ENCODE measurements at places on chromosomes 7 and 10.

GRCh38 chr7:35988818-35989217 is 164.2 kb upstream of the EEPD1 start:
- DNase-seq: no peak

DNA sequence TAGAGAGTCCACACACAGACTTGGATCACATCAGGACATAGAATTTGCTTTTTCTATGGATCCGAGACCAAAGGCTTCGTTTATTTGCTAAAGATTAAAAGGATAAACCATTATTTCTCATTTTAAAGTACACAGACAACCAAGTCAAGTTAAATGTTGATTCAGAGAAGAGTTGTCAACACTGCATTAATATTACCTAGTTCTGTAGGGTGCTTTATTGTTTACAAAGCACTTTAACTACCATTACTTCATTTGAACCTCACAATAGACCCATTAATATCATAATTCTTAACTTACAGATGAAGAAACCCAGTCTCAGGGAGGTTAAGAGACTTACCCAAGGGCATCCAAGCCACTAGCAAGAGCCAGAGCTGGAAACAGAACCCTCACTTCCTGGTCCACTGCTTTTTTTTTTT is 43.2 kb upstream of the GSAP start:
- DNase-seq: no peak

DNA sequence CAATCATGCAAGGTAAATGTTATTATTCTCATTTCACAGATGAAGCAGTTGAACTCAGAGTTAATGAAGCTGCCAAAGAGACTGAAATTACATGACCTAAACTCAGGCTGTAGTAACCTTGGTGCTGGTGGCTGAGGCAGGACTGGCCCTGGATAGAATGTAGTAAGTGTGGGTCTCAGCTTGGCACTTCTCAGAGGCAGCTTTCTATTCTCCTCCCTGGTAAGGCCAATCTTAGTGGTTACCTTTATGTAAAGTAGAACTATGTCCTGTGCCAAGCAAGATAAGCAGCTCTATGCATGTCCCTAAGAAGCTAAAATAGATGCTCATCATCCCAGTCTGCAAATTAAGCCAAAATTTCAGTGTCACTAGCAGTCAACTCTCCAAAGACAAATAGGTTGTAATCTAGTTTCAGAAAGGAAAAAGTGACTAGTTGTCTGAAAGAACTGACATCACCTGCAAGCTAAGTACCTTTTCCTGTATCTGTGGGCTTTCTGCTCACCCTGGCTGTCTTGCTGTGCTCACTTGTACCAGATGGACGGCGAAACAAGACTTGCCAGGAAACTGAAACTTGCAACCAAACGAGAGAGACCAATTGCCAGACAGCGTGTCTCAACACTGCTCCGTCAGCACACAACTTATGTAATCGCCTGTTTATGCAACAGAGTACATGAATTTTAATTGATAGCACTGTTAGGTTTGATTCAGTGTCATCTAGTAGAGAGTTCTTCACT is 43.7 kb downstream of the CH25H start:
- peak; percentile 82 for DNase-seq

DNA sequence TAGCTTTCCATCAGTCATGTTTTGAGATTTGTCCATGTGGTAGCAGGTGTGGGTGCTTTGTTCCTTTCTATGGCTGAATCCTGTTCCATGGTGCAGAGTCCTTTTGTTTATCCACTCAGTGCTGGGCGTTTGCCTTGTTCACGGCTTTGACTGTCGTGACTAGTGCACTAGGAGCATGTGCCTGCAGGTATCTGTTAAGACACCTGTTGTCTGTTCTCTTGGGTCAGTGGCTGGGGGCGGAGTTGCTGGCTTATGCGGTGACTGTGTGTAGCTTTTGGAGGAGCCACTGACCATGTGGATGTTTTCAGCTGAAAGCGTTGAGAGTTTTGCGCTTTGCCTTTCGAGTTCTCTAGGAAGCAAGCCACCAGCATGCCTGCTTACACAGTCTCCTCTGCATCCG is 573.1 kb upstream of the FOXK1 start:
- DNase-seq: no peak

DNA sequence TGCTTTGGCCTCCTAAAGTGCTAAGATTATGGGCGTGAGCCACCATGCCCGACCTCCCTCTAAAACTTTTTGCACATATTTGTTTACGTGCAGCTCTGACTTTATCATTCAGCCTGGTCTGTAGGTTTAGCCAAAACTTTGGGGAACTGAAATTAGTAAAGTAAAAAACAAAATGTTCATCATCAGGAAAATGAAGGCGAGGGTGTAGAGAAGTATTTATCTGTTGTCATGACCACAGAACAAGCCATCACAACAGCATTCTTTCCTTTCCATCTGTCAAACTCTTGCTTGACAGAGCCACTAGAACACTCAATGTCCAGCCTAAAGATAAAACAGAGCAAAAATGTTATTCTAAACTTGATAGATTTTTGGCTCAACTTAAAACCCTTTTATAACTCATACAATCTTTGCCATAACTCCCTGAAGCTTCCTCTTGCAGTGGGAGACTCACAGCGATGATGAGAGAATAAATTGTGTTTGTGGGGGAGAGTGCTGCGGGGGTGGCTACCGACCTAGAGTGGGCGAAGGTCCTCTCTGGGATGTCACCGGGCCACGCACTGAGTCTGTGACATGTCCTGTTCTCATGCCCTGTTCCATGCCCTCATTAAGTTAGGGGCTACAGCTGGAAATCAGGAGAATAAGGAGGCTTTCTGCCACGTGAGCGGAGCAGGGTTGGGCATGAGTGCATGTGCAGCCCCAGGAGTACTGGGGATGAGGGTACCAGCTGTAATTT is 58.6 kb upstream of the MKRN1 start:
- no peak for DNase-seq

DNA sequence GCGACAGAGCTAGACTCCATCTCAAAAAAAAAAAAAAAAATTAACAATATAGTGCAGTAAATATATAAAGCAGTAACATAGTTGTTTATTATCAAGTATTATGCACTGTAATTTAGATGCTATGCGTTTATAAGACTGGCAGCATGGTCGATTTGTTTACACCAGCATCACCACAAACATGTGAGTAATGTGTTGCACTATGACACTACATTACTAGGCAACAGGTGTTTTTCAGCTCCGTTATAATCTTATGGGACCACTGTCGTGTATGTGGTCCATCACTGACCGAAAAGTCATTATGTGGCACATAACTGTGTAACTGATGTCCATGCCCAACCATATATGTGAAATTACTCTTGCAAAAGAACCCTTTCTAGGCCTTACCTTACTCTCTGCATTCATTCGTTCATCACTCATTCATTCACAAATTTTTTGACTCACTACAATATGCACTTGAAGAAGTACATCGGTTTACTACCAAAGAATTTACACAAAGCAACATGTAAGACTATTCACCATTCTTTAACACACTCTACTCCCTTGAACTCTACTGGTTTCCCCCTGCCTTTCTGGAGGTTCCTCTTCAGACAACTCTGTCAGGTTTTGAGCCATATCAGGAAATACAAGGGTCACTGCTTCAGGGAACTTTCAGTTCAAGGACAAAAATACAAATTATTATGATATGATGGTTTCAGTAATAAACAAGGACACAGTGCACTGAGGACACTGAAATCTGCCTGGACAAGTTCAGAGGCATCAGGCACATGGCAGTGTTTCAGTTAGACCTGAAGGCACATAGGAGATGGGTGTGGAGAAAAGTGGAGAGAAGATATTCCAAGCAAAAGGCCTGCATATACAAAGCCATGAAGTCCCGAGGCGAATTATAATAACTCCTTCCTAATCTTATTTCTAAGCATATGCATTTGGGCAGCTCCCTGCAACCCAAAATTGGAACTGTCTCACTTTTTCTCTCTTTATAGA is 17.4 kb downstream of the ITGB1 start:
- DNase-seq: no peak

- DNase-seq: no peak
Observed at GRCh38 chr10:99527526-99528493, 4.9 kb upstream of the NKX2-3 start.

DNA sequence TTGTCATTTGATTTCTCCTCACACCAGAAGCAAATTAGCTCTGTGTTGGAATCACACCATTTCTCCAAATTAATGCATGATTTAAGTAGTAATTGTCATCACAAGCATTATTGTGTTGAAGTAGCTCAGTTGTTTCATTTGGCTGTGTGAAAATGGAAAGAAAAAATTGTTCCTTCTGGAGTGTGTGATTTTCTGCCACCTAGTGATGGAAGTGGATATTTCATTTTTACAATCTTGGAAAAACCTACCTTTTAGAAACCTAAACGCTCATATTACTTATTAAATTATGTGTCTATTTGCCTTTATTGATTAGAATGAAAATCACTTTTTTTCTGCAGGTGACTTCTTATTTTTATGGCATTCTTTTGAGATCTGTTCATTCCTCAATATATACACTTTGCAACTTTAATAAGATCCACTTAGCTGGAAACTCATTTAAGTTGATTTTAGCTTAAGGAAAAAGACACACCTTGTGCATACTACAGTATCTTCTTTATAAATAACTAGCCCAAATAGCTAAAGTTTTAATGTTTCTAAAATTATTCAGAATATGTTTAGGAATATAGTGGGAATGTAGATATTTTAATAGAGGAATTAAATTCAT is 50.0 kb downstream of the SRI start:
- DNase-seq: no peak

DNA sequence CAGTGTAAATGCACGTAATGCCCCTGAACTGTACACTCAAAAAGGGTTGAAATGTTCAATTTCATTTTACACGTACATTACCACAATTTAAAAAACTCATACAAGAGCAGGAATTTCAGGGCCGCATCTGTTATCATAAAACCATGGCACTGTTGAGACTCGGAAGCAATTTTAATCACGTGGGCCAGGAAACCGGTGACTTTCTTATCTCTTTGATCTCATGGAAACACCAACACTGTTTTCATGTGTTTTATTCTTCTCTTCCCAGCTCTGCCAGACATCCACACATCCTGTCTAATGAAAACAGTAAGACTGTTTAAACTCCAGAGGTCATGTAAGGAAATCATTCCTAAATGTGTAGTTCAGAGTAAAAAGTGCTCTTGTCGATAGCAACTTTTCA is 35.9 kb downstream of the PTPRE start:
- no peak for DNase-seq

- DNase-seq: no peak
Observed at GRCh38 chr7:91112902-91113341, 151.3 kb upstream of the FZD1 start.

All from activated CD8-positive, alpha-beta T cell treated with anti-CD3 and anti-CD28 coated beads for 36 hours (primary cell).